ENCODE measurements at places on chromosomes 4 and X.

DNA sequence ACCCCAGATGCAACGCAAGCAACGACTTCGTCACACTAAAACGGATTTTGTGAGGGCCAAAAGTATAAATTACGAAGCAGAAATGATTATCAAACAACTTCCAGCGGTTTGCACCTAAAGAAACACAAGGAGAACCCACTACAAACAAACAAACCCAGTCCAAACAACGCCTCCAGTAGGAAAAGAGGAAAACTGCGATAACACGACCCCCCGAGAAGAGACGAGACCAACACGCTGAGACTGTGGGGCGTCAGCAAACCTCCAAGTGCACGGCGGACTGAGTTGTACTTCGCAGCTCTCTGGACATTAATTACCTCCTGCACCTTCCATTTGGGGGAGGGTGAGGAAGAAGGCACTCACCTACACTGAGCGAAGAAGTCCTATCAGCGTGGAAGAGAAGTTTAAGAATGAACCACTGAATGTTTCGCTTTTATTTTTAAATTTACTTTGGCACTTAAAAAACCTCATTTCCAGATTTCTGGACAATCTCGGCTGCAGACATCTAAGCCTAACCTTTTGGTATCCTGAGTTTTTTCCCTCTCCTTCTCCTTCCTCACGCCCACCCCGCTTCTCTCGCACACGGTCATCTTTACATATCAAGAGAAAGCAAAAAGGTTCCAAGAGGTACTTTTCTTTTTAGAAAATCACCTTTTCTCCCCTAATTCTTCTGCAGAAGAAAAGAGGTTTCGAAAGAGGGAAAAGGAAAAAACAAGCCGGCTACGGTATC, at the start of gene MAB21L2:
MAB21L2 (plus strand) TSS at position 6 of the 727 bp plus-strand sequence. CDS start 879 bp downstream, outside the sequence.
- peak; percentile 18 for DNase-seq

DNA sequence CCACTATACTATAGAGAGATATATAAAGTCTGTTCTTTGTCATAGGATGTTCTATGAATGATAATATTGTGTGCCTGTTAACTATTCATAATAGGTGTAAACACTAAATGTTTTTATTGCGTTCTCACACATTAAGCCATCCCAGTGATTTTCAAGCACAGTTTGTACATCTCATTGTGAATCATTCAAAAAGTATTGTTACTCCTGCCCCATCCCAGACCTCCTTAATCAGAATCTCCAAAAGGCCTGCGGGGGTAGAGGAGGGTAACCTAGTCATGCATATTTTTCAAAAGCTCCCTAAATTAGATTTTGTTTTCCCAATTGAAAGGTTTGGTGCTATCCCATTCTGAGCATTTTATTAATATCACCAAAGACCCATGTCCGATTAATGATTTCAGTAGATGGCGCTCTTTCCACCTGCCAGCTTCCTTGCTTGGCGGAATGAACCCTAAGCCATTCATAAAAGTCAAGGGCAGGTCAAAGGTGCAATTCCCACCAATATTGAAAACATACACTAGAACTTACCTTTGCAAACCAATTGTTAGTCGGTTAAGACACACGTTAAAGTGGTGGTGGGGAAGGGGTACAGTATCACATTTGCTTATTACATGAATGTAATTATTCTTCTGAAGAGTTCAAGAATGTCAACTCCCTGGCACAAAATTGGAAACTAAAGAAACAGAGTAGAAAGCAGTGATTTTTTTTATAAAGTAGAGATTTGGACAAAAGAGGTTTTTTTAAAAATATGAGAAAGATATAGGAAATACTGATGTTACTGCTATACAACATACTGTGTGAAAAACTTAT, 5.8 kb upstream of the TET2 start:
- DNase-seq = peak; percentile 21

GRCh38 chrX:154750301-154751202, at the start of gene GAB3:
TSS of gene GAB3 (minus strand) at chrX:154751077. CDS start at chrX:154751025, 52 bp downstream.
- DNase-seq = peak; percentile 50

DNA sequence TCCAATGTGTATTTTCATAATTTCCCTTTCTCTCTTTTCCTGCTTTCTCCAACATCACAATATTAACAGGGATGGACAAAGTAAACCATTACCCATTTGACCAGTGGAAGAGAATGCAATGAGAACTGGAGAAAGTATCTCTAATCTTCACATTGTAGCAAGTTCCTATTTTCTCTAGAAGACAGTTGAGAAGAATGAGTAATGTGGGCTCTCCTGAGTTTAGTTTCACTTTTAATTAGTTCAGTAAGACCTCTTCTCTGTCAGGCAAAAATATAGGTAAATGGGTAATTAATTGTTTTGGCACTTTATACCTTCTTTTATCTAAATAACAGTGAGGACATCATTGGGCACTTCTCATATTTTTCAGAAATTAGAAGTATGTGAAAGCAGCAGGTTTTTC, 602.0 kb downstream of the GLUD2 start:
- DNase-seq = no peak

GRCh38 chr4:46432923-46433322, 43.0 kb upstream of the GABRA2 start:
- no peak for DNase-seq

DNA sequence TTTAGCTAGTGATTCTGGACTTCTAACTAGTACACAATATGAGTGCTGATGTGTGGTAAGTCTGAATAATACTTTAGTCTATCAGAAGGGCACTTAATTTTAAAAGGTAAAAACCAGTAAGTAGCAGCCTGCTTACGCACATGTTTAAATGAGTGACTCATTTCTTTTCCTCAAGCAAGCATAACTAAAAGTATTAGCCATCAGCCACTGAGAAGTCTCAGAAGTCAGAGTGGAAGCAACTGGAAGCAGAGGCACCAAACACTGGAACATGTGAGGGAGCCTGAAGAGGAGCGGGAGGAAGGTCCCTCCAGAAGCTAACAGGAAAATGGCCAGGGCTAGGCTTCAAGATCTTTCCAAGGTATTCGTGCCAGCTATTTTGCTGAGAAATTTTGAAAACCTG, 257.7 kb downstream of the RAPGEF2 start:
- DNase-seq = no peak
